ENCODE measurements at places on chromosomes 11 and 22. TPM values are rescaled to one million over a fixed set of nuclear protein-coding genes. Genes with fewer than 3 reads are reported as not detected.
A peak's percentile ranks its signal among the peaks of the same experiment; 100 is the strongest.

DNA sequence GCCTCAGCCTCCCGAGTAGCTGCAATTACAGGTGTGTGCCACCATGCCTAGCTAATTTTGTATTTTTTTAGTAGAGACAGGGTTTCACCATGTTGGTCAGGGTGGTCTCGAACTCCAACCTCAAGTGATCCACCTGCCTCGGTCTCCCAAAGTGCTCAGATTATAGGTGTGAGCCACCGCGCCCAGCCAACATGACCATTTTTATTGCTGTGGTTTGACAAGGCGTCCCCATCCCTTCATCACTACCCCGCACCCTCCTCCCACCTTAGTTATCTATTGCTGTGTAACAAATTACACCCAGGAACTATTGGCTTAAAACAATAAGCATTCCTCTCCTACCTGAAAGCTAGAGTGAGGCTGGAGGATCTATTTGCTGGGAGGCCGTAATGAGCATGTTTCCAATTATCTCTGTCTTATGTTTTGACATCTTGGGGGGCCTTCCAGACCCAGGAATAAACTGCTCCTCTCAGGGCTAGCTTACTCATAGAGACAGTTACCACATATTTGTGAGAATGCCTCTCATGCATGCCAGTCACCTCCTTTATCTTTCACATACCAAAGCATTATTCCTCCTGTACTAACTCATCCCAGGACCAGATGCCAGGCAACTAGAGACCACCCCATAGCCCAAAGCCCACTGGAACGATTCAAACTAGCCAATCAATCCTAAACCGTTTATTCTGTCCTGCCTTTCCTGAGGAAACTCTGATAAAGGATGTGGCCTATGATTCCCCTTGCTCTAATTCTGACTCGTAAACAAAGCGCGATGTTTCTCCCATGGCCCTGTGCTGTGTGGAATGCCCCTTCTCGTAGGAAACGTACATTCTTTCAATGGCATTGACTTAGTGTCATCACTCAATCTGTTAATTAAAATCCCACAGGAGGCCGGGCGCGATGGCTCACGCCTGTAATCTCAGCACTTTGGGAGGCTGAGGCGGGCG lies 19.4 kb downstream of the SNU13 start:
- DNase-seq: no peak

Gene TRIM77
- polyA plus RNA-seq: not detected

Gene GSTP1
- 758 TPM for polyA plus RNA-seq

Gene NECTIN1
- 43.4 TPM for polyA plus RNA-seq

GRCh38 chr11:124586238-124586860 lies 16.6 kb downstream of the OR8A1 start:
- DNase-seq: peak; percentile 33

- DNase-seq: no peak
Observed at GRCh38 chr11:128906185-128907050, 15.3 kb downstream of the KCNJ5 start.

Gene OR5P2
- polyA plus RNA-seq: not detected

DNA sequence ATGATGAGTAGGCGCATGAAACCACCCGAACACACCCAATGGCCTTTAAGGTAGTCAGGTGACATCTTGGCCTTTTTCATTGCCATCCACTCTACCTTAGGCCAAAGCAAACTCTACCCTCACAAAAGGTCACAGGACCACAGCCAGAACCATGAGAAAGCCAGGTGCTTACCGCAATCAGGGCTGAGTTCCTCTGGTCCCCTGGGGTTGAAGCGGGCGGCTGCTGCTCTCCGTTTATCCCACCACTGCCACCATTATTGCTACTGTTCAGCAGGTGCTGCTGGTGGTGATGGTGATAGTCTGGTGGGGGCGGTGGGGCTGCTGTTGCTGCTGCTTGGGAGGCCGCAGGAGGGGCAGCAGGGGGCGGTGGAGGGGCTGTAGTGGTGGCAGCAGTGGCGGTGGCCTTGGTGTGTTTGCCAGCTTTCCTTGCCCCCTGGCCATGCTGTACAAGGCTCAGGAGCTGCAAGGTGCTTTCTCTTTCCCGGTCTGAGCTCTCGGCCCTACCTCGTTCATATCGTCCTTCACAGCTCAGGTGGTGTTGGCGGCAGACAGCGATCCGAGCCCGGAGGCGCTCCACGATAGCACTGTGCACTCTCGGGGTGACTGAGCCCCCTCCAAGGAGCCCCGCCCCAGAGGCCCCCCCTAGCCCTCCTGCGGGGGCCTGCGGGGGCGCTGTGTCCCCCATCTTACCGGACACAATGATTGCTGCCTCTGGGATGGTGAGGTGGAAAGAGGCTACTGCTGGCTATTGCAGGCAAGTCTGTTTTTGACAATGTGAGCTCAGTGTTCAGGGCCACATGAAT lies 1.6 kb downstream of the MAML2 start:
- no peak for DNase-seq

- DNase-seq: no peak
Observed at GRCh38 chr11:102883141-102883540, 8.4 kb upstream of the MMP12 start.

DNA sequence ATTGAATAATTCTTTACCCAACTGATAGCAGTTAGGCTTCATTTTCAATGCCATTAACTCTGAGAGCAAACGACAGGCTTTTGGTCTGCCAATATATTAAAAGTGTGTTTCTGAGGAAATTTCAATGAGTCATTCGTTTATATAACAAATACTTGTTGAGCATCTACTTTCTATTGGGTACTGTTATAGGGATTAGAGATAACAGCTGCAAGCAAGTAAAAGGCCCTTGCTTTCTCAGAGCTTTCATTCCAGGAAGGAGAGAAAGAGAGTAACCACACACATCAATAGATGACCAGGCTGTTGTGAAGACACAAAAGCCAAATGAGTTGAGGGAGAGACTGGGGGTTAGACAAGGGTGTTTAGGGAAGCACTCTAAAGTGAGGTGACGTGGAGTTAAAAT lies 35.7 kb downstream of the CD44 start:
- DNase-seq: no peak

DNA sequence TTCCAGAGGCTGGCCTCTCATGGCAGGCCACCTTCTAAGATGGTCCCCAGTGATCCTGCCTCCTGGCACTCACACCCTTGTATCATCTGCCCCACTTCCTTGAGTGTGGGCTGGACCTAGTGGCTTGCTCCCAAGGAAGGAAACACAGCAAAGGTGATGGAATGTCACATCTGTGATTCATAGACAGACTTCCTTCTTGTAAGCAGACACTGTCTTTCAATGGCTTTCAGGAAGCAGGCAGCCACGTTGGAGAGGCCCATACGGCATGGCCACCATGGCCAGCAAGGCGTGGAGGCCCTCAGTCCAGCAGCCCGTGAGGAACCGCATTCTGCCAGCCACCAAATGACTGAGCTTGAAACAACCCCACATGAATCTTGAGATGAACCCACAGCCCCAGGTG lies 11.3 kb downstream of the LMO1 start:
- no peak for DNase-seq

Gene EMID1
- polyA plus RNA-seq: 88.8 TPM

Gene PPP6R2
- polyA plus RNA-seq: 44.6 TPM

Gene THRSP
- 0.16 TPM for polyA plus RNA-seq

Gene IFITM1
- 42.5 TPM for polyA plus RNA-seq

Gene OR10D3
- not detected for polyA plus RNA-seq

- DNase-seq: no peak
Observed at GRCh38 chr11:8036002-8036802, 44.8 kb upstream of the TUB start.

Gene CTNND1
- 245 TPM for polyA plus RNA-seq

- no peak for DNase-seq
Observed at GRCh38 chr22:42976217-42976933, 38.6 kb downstream of the PACSIN2 start.

DNA sequence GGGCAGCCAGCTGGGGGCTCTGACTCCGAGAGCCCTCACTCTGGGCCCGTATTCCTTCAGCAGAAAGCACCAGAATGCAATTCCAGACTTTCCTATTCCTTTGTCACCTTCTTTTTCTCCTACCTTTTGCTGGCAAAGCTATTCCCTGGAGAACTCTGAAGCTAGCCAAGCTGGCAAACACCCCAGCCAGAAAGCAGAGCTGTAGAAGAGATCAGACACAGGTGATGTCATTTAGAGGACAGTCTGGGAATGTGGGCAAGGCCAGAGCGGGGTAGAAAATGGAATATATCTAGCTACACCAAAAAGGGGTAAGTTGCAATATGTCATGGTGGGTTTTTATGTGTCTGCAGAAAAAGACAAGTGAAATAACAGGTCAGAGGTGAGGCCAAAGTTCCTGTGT lies 205.1 kb downstream of the NXPE2 start:
- no peak for DNase-seq

DNA sequence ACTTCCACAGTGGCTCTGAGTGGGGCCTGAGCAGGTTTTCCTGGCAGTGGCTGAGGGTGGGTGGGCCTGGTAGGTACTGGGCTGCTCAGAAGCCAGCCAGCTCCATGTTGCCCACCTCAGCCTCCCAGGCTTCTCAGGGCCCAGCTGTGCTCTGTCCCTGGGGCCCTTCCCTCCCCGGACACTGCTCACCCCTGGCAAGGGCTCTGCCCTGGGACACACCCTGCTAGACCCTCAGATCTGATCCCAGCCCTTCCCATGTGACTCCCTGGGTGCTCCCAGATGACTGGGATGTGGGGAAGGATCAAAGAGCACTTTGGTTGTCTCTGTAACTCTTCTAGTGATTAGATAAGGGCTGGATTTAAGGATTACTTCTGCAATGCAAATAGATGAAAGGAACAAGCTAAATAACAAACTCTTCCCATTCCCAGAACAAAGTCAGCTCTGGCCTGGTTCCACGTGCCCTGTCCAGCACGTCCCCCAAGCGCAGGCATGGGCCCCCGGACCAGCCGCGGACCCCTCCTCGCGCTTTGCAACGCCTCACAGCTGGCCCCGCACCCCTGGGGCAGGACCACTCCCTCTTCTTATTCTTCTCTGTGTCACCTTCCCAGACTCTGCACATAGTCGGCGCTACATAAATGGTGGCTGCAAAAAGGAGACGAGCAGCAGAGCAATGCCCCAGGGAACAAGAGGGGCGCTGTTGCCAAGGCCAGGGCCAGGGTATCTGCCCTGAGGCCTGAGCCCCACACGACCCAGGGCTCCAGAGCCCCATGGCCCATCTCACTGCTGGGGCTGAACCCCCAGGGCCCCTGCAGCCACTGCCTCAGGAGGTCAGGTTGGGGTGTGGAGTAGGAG lies 5.7 kb upstream of the KRTAP5-6 start:
- DNase-seq: no peak

DNA sequence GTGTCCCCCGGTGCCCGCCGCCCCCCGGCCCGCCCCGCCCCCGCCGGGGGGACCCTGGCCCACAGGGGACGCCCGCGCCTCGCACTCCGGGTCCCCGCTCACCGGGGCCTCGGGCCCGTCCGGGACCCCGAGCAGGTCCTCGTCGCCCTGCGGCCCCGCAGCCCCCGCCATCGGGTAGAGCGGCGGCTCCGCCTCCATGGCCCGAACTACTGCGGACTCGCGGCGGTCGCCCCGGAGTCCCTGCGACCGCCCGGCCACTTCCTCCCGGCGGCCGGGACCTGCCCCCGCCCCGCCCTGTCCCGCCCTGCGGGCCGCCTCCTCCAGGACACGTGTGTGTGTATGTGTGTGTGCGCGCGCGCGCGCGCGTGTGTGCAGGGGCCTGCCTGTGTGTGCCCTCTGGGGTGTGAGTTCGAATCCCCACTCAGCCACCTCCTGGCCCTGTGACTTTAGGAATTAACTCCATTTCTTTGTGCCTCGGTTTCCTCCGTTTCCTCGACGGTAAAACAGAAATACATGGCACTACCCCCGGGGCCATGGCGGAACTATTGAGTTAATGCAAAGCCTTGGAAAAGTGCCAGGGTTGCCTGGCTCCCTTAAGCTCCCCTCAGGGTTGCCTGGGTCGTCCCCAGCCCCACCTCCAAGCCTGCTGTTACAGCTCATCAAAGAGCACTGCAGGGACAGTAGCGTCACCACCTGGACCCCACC lies at the start of gene UNC93B1:
UNC93B1 (minus strand) TSS at position 252 of the 705 bp plus-strand sequence; CDS start at position 198, 54 bp downstream.
- peak; percentile 61 for DNase-seq

Gene CTSF
- polyA plus RNA-seq: 98.6 TPM

Measured in renal cortex interstitium (tissue), 15 donors.